Fibroblast of the conjunctiva (primary cell): ENCODE measurements at places on chromosomes 7 and 10.

- no peak for DNase-seq
Observed at GRCh38 chr10:95840121-95840520, 67.7 kb upstream of the CC2D2B start.

GRCh38 chr7:124532166-124532565 lies 233.4 kb downstream of the GPR37 start:
- no peak for DNase-seq

DNA sequence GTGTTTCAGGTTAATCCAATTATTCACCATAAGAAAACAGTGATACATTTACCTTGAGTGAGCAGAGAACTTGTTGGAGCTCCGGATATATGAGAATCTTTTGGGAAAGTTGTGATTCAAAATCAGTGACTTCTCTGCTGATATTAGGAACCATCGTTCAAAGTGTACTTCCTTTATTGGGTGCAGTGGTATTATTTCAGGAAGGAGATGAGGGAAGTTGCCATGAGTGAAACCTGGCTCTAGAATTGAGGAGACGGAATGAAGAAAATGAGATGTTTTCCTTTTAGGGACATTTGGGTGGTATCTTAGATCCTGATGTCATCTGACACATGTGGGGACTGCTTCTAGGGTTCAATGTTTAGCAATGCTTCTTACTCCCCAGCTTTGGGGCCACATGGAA lies 343.9 kb downstream of the ABCA13 start:
- DNase-seq: no peak

DNA sequence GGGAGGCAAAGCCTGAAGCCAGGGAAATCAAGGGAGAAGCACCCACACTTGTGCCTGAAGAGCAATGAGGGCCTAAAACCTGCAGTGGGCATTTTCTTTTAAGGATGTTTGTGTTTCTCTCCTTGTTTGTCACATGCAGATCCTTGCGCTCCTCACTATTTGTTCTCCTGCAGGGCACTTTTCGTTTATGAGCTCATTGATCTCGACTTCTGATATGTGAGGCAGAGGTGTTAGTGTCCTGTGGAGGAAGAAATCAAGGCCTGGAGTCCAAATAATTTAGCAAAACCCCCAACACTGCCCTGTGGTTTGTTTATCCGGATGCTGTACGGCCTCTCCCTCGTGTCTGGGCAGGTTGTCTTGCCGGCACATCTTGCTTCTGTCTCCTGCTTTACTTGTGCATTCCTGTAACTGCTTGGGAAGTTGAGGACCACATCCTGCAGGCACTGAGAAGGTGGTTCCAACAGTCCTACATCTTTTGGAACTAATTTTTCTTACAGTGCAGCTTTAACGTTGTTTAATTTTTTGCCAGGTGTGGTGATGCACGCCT lies 13.7 kb downstream of the UBE3C start:
- DNase-seq: no peak

DNA sequence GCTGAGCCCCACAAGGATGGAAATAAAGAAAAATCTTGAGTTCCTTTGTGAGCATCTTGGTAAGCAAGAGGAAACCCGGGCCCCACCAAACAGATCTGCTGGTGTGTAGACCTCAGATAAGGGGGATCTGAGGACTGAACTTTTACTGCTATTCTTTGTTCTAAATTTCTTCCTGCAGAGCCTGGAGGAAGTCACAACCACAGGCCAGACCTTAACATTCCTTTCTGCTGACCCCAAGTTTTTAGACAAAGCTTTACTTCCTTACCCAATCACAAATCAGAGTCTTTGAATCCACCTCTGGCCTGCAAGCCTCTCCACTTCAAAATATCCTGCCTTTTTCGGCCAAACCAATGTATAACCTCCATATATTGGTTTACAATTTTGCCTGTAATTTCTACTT lies 352.6 kb upstream of the AUTS2 start:
- no peak for DNase-seq

- no peak for DNase-seq
Observed at GRCh38 chr7:64078699-64078994, 33.4 kb downstream of the ZNF727 start.

GRCh38 chr7:40880581-40880980 lies 745.8 kb downstream of the SUGCT start:
- DNase-seq: no peak

- no peak for DNase-seq
Observed at GRCh38 chr7:122413339-122413738, 108.8 kb upstream of the FEZF1 start.

DNA sequence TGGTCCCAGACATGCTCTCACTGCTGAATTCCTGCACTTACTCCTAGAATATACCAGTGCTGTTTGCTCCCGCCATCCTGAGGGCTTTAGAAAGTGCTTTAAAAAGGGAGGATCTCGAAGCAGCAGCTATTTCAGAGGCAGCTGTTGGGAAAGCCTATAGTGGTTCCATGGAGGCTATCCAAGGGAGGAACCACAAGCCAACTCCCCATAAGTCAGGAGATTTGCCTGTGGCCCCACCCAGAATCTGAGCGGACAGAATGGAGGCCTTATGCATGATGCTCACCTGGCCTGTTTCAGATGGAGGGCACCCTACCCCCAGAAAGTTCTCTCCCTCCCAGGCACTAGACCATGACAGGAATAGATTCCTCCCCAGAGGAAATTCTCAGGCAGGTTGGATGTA lies 2.3 kb upstream of the KCNIP2 start:
- no peak for DNase-seq

- no peak for DNase-seq
Observed at GRCh38 chr7:89798599-89798996, 355.7 kb upstream of the STEAP1 start.

DNA sequence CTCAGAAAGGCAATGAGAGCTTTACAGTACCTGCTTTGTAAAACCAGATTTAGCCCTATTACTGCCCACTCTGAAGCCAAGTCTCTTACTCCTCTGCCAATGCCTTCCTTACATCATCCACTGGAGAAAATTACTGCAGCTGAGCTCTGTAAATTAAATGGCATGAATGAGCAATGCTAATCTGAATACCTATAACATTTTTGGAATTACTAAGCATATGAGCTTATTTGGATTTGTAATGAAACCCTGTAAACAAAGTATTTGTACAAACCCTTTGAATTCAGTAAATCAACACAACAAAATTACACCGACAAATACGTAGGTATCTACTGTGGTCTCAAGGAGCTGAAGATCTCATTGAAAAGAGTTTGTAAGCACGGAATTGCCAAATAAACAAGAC lies 12.1 kb upstream of the CCNY start:
- DNase-seq: no peak

DNA sequence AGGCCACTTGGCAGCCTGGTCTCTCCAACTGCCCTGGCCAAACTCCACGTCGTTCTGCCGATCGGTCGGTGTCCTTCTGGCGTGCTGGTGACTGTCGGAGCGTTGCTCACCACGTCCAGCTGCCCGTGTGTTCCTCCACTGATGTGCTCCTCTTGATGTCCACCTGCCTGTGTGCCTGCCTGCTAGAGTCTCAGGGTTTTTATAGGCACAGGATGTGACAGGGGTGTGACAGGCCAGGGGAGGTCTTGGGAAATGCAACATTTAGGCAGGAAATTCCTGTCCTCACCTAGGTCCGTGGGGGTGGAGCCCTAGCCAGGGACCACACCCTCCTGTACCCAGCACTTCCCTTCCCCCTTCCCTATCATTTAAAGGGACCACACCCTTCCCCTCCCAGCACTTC lies 25.2 kb upstream of the CFAP46 start:
- no peak for DNase-seq

DNA sequence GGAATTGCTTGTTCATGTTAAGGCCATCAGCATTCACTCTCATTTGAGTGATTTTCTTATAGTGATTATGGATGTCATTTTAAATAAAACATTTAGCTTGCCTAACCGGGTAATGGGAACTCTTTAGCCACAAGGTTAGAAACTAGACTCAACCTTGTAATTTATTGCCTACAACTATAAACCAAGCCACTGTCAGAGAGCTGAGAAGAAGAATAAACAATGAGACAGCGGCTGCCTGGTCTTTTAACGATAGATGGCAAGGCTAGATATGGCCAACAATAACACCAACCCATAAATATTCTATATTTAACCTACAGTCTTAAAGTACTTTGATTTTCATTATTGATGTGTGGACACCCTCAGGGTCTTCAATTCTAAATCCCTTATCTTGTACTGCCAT lies 27.8 kb upstream of the INHBA start:
- no peak for DNase-seq

DNA sequence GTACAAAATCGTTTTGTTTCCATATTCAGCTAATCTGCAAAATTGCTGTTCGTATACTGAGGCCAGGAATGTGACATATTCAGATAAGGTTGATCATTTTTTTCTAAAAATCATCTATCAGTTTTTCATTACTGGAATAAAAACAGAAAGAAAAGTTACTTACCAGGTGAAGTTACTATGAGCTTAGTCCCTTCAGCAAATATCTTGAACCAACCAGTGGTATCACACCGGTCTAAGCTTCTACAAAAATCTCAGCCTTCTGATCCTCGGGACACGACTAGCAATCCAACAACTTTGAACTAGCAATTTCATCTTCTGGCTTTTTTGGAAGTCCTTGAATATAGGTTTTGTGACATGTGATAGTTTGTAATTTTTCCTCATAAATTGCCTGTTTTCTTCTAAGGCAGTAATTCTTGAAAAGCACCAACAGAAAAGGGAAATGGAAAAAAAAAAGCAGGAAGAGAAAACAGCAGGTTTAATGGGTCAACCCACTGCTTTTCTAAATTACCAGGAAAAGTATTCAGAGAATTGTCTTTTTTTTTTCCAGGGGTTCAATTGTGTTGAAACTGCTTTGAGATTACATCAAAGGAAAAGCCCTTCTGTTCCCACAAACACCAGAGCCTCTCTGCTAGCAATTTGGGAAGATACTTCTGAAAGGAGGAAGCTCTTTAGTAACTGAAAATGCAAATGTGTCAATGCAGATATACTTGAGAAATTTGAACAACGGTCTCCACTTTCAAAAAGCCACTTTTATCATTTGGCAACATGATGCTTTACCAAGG lies 2.9 kb upstream of the TARP start:
- DNase-seq: no peak

GRCh38 chr7:21566094-21566493 lies 23.3 kb downstream of the DNAH11 start:
- no peak for DNase-seq

DNA sequence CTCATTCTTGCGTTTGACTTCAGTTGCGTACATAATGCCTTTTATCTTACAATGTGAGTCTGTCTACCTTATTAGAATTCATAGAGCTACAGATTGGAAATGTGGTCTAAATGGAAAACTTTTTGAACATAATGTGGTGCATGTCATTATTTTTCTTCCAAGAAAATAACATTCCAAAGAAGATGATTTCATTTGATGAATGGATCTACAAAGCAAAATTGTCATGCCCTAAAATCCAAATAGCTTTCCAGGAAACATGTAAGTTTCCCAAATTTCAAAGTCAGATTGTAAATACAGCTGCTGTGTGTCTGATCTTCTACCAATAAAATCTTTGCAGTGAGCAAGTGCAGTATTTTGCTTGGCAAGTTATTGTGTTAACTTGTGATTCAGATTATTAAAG lies 101.8 kb upstream of the FZD8 start:
- DNase-seq: no peak

GRCh38 chr10:118107040-118107439 lies 60.3 kb upstream of the RAB11FIP2 start:
- no peak for DNase-seq

- DNase-seq: no peak
Observed at GRCh38 chr7:64101943-64102655, 56.9 kb downstream of the ZNF727 start.

GRCh38 chr10:25902002-25902401 lies 32.0 kb upstream of the MYO3A start:
- no peak for DNase-seq

- no peak for DNase-seq
Observed at GRCh38 chr10:106981452-106982075, 182.9 kb downstream of the SORCS1 start.

DNA sequence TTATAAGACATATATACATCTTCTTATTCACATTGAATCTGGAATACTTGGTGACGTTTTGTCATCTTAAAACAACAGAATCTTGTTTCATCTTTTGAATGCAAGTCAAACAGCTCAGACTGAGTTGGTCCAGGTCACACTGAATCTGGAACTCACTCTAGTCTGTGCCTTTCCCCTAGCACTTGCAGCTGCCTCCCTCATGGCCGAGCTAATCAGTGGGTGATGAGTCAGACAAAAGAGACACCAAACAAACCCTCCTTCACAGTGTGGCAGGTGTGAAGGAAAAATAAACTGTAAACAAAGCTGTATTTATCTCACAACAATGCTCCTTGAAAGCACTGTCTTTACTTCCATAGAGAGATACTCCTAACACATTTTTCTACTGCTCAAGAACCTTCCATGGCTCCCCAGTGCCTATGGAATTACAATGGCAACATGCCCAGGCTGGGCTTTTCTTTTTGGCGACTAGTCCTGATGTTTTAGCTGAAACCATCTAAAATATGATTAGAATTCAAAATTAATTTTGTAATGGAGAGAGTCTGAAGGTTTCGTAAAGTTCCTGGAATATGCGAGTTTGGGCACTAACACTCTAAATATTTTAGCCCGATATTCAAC lies 140.0 kb downstream of the ZNF365 start:
- no peak for DNase-seq

GRCh38 chr7:64744680-64745079 lies 49.5 kb upstream of the ZNF138 start:
- no peak for DNase-seq

DNA sequence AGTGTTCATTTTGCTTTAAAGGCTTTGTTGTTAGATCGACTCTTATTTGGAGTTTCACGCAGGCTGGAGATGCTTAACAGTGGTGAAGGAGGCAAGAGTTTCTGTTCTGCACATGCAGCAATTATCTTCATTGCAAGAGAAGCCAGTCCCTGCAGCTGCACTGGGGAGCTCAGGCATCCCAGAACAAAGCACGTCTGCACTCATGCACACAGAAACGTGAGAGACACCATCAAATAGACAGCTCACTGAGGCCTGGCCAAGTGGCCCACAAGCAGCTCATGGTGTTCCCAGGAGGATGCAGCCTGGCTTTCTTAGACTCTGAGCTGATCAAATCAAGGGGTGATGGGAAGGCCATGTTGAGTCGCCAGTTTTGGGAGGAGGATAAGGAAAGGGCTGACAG lies 246.1 kb downstream of the CREB5 start:
- no peak for DNase-seq
